ENCODE measurements at places on chromosomes 12 and 14. TPM values are rescaled to one million over a fixed set of nuclear protein-coding genes. Genes with fewer than 3 reads are reported as not detected.
A peak's percentile ranks its signal among the peaks of the same experiment; 100 is the strongest.

The SDR39U1 gene
- 10.8 TPM for total RNA-seq

- DNase-seq: no peak
- no peak overlapping the region for H3K4me3 ChIP-seq
- no peaks in the 10 kb centered on the region for H3K27me3 ChIP-seq
- H3K36me3 ChIP-seq: no peaks in the 10 kb centered on the region
Measured at GRCh38 chr12:6368906-6369525, 6.3 kb downstream of the SCNN1A start.

GRCh38 chr14:94677747-94678146 lies 65.6 kb downstream of the SERPINA3 start:
- no peak overlapping the region for H3K4me3 ChIP-seq
- peaks cover 25% of the 10 kb centered on the region for H3K4me1 ChIP-seq
- H3K27me3 ChIP-seq: no peaks in the 10 kb centered on the region
- H3K36me3 ChIP-seq: no peaks in the 10 kb centered on the region

- peak overlapping the region; percentile 19 for H3K27ac ChIP-seq
- no peak for DNase-seq
- no peaks in the 10 kb centered on the region for H3K36me3 ChIP-seq
- H3K4me3 ChIP-seq: no peak overlapping the region
- H3K4me1 ChIP-seq: peaks cover 60% of the 10 kb centered on the region
Measured at GRCh38 chr12:3107954-3108353, 30.8 kb downstream of the TSPAN9 start.

DNA sequence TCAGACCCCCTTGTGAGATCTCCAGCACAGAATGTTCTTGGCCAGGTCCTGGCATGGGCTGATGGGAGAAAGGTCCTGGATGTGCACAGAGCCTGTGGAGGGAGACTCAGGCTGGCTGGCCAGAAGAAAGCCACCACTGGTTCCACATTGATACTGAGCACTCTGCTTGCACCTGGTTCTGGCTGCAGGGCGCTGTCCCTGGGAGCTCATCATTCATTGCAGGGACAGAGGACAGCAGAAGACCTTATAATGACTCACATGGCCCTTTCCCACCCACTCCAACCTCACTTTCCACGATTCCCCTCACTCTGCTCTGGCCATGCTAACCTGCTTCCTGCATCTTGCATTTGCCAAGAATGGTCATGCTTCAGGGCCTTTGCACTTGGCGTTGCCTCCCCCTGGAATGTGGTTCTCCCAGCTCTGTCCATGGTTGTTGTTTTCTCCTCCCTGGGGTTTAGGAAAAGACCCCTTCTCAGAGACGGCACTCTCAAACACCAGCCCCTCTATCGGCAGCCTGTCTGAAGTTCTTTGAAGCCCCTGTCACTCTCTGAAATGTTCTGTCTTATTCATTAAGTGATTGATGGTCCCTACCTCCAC lies 10.3 kb downstream of the KRT7 start:
- no peaks in the 10 kb centered on the region for H3K27me3 ChIP-seq
- DNase-seq: no peak
- H3K36me3 ChIP-seq: no peaks in the 10 kb centered on the region
- H3K4me3 ChIP-seq: no peak overlapping the region
- H3K27ac ChIP-seq: no peak overlapping the region

Measured in liver (tissue), 10 donors.